NCI-H1417 (cell line): ENCODE measurements at places on chromosomes 16 and 17.

DNA sequence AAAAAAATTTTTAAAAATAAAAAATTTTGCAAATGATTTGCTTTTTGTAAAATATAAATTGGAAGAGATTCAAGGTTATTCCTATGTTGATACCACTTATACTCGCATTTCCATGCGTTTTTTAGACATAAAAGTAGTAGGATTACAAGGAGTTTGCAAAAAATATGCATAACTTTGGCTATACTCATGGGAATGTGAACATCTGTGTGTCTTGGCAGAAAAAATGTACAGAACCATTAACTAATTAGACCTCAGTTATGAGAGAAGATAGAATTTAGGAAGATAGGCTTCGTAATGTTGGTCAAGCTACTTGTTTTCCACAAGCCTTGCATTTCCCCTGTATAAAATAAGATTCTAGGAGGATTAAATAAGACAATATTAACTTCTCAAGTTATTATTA lies 61.1 kb upstream of the VPS4A start:
- DNase-seq, result no peak

GRCh38 chr16:25699069-25699468 lies 7.3 kb downstream of the HS3ST4 start:
- no peak for DNase-seq

DNA sequence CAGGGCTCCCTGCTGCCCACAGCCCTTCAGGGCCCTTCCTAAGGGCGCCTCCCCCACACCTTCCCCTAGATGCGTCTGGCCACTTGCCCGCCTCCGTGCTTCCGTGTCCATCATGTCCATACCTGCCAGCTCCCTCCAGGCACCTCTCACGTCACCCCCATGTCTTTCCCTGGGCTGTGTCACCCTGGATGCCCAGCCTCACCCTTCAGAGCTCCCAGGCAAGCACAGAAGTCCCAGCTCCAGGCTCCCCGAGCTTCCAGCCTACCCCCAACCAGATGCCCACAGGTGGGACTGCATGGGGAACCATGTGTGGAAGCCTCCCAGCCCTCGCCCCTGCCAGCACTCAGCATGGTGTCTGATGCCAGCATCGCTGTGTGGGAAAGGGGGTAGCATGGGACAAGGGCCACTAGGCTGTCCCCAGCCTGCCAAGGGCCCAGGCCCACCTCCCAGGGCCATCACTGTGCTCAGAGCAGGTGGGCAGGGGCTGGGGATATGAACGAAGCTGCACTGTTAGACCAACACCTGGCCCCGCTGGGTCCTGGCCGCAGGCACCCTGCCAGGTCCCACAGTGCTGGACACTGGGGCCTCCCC lies 1.9 kb upstream of the AXIN1 start:
- no peak for DNase-seq

DNA sequence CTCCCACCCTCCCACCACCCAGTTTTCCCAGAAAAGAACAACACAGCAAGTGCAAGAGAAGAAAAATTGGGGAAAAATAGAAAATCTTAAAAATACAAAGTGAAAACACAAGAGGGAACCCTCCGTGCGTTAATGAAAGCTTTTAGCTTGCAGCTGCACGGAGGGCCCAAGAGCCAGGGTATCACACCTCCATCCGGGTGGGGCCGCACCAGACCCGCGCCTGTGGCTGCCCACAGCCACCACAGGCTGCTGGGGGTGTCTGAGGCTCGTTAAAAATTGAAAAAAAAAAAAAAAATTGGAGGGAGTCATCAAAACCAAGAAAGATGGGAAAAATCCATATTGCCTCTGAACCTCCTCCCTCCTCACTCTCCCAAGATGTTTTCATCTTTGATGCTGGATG lies 18.6 kb downstream of the ENGASE start:
- DNase-seq, result no peak

- DNase-seq, result peak; percentile 82
Measured at GRCh38 chr16:75087375-75087979, 29.1 kb downstream of the LDHD start.

DNA sequence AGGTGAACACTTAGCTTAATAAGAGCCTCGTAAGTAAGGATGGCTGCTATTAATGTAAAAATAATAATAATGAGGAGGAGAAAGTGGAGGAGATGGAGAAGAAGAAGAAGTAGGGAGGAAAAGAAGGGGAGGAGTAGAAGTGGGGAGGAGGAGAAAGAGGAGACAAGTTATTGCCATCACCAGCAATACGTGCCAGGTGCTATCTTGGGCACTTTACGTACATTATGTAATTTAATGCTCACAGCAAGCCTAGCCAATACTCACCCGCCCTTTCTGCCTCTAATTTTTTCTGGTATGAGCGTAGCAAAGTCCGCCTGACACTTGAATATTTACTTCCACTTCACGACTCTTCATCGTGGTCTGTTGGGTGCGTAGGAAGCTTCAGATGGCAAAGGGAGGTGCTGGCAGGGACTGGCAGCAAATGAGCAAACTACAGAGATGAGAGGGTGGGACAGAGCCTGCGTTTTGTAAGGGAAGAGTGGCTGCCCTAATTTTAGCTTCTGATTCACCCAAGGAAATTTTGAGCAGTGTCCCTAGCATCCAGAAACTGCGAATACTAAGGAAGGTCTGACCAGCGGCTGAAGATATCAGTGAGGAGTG lies 42.1 kb upstream of the CDH13 start:
- DNase-seq, result peak; percentile 52

DNA sequence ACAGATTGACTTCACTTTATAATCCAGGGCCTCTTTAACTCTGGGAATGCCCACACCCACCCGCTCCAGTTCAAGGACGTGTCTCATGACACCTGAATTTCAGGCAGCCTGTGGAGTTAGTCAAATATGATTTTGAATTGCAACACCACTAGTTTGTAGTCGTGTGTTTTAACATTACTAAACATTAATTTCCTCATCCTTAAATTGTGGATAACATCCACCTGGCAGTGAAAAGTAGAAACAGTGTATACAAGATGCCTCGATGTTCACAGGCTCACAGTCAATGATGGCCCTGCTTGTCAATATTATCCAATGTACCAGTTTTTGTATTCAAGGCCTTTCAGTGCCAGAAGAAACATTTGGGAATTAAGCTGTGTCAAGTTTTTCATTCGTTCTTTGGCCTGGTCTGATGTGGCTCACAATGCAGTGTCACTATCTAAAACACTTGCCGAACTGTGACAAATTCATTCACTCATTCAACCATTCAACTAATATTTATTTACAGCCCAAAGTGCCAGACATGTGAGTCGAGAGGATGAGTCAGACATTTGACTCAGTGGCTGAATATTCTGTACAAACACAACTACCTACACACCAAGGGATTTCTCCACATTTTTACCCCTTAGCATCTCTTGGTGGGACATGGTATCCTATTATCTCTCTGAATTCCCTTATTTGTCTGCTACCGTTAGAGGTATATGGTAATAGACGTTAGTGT lies 1.4 kb downstream of the MEIOB start:
- peak; percentile 11 for DNase-seq

- DNase-seq, result no peak
Measured at GRCh38 chr17:3213587-3213986, 6.1 kb downstream of the OR1A1 start.

- DNase-seq, result peak; percentile 90
Measured at GRCh38 chr17:57130708-57131461, 45.8 kb downstream of the AKAP1 start.

- no peak for DNase-seq
Measured at GRCh38 chr16:29745121-29745852, 503 bp downstream of the C16orf54 start.

DNA sequence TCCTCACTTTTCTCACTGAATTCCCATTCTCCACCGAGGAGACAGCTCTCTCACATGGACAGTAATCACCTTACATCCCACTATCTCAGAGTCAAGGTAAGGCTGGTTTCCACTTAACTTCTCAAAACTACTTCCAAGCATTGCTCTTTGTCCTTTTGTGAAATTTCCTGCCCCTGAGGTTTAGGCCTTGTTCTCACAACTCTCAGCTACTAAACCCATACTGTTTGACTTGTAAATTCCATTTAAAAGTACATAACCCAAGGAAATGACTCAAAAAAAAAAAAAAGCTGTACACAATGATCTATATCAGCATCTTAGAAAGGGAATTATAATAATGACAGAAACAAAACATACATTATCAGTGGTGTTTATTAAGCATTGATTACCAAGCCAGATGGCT lies 8.8 kb downstream of the CDC27 start:
- DNase-seq, result no peak

- no peak for DNase-seq
Measured at GRCh38 chr17:36777118-36777517, 160.2 kb upstream of the LHX1 start.

- DNase-seq, result no peak
Measured at GRCh38 chr16:55468352-55468990, 10.5 kb upstream of the MMP2 start.

DNA sequence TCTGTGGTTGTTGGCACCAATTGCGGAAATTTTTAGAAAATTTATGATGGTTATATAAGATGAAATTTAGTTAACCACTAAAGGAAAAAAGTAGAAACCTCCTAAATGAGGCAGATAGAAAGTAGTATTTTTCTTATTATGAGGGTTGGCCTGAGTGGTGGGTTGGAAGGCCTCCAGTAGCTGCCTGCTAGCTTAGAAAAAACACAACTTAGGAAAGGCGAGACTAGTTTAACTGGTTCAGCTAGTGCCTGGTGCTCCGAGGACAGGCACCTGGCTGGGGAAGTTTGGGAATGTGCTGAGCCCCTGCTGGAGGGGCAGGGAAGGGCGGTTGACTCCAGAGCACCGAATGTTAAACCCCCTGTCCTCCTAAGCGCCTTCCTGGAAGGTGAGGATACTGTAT lies 19.9 kb downstream of the LDHD start:
- no peak for DNase-seq

- DNase-seq, result no peak
Measured at GRCh38 chr16:76125871-76126270, 151.3 kb upstream of the CNTNAP4 start.

DNA sequence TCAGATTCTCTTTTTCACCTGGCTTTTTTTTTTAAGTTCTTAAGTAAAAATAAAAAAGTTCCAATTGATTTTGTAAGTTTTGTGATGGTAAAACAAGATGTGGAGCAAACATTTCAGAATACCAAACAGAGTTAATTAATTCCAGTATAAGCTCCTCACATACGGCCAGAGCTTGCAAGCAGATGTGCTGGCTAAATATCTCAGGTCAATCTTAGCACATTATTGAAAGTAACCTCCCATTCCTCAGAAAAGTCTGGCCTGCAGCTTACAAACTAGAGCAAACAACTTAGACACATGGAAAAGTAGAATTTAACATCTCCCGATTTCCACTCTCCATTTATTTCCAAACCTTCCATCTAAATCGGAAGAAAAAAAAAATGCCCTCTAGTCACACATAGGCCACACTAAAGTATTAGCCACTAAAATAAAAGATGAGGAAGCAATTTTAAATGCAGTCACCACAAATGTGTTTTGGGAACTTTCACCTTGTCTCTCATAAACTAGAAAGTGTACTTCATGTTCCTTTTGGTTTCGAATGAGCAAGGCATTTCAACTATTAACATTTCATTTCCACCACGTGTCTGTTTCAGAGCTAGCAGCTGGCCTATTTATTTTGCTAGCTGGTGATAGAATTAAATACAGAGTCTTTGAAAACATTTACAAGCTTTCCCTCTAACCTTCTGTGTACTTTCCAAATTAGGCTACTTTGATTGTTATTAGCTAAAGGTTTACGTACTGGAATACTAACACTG lies 143.3 kb downstream of the STX8 start:
- no peak for DNase-seq

- peak; percentile 76 for DNase-seq
Measured at GRCh38 chr17:58587713-58588117, 73.3 kb upstream of the MTMR4 start.

- no peak for DNase-seq
Measured at GRCh38 chr17:69402052-69402451, 12.4 kb upstream of the MAP2K6 start.
